Activated CD4-positive, alpha-beta T cell treated with anti-CD3 and anti-CD28 coated beads, Interleukin-2, amount 50 U/mL, for 16 hours (primary cell): ENCODE measurements at places on chromosomes 5 and 9.
A peak's percentile ranks its signal among the peaks of the same experiment; 100 is the strongest.

DNA sequence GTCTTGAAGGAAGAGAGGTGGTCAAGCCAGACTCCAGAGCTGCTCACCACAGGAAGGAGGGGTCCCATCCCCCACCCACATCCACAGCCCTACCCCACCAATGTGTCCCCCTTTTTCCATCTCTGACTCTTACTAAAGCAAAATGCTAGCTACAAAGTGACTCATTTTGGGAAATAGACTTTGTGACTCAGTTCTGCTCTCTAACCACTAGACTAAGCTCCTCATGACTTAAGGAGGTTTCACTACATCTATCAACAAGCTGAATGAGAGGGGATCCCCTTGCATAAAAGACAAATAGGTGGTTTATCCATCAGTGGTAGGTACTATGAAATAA is 35.1 kb upstream of the ADRB2 start:
- peak; percentile 88 for DNase-seq

- peak; percentile 65 for DNase-seq
Measured at GRCh38 chr9:130461218-130461630, 16.5 kb downstream of the ASS1 start.

DNA sequence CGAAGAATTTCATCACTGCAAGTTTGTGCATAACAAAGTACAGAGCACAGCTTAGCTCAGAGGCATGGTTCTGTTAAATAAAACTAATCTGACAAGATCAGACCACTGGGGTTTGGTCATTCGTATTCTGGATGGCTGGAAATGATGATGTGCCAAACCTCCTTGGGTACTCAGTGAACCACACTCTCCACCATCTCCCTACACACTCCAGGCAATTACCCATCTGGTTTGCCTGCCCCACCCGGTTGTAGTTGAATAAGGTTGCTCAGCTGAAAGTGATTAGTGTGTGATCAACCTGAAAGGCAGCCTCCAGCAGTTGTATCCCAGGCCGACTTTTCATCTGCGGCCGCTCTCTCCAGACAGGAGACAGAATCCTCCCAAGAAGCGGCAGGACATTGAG is 371.4 kb downstream of the TLE1 start:
- DNase-seq, result no peak

- DNase-seq, result no peak
Measured at GRCh38 chr5:171367424-171368370, 20.0 kb upstream of the NPM1 start.

GRCh38 chr5:50691399-50692016 is 25.1 kb downstream of the PARP8 start:
- DNase-seq, result no peak

DNA sequence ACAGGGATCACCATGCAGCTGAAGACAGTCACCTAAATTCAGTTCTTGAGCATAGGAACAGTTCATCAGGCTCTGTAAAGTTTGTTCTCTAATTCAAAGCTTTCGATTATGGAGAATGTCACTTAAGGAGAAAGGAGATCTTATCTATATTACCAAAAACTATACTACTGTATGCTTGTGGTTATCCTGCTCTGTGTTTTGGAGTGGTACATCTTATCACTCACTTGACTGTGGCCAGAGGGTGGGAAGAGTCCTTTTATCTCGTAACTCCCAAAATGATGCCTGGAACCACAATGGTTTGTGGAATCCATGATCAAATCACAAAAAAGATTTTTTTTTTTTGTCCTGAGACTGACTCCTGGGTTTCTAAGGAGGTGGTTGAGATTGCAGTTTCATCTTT is 230.7 kb downstream of the COMMD10 start:
- DNase-seq, result peak; percentile 6

GRCh38 chr5:132489871-132490483 is 596 bp downstream of the IRF1 start:
- no peak for DNase-seq

GRCh38 chr5:181062631-181063030 is 22.6 kb downstream of the BTNL9 start:
- DNase-seq, result no peak

GRCh38 chr9:114919611-114920010 is 10.8 kb downstream of the TNFSF8 start:
- DNase-seq, result no peak

- no peak for DNase-seq
Measured at GRCh38 chr9:70043689-70044489, at the start of gene MAMDC2. Gene MAMDC2 (plus strand): TSS chr9:70043848. CDS start chr9:70044198, 350 bp downstream.

GRCh38 chr5:61882901-61883500 is 423.0 kb upstream of the KIF2A start:
- no peak for DNase-seq

DNA sequence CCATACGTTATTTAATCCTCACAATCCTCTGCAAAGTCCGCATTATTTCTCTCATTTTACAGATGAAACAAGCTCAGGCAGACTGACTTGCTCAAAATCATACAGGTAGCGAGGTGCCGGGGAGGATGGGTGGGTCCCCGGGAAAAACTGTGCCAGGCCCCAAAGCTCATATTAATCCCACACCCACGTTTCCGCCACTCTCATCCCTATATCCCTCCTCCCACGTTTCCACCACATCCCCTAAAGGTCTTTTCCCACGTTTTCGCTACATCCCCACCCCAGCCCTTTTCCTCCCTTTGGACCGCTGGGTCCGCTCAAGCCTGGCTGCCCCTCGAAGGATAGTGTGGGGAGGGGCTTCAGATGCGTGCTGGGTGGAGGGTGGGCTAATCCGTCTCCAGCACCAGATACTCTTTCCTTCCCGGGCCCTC is 434 bp upstream of the FSD1L start:
- DNase-seq, result no peak

- no peak for DNase-seq
Measured at GRCh38 chr9:127943011-127943662, 5.5 kb upstream of the DPM2 start.

- no peak for DNase-seq
Measured at GRCh38 chr5:1349246-1349645, 4.3 kb upstream of the CLPTM1L start.

DNA sequence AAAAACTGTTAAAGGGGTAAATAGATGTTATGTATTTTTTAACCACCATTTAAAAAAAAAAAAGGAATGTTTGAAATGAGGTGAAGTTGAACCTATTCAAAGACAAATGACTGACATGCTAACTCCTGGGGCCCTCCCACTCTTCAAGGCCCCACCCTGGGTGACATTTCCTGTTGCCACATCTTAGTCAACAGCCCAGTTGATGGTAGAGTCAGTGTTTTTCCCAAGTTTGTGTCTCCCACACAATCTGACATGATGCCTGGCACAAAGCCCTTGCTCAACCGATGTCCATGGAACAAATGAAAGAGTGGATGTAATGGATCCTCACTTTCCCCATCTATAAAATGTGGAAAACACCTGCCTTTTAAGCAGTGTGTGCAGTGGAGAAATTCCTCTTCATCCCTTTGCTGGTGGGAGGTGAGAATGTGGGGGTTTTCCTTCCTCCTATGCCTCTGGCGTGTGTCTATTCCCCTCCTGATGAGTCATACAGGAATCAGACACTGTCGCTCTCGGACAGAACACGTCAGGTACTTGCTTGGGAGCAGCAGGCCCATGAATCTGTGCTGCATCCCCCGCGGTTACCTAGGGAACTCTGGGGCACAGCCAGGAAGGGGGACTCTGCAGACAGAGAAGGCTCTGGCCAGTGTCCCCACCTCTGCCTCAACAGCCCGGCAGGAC is 13.7 kb upstream of the ADRA1B start:
- DNase-seq, result no peak

DNA sequence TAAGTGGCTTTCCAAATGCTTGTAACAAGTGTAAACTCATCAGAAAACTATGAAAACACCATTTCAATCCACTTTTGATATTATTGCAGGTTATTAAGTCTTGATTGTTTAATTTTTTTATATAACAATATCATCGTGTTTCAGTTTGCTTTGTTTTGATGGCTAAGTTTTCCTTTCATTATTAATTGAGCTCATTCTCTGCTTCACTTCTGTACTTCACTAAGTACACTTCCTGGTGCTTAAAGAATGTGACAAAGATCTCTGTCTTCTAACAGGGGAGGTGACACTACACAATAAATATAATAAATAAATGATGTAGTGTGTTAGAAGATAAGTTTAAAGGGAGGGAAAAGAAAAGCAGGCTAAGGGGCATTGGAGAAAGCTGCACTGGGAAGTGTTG is 13.0 kb upstream of the RAD23B start:
- DNase-seq, result no peak

DNA sequence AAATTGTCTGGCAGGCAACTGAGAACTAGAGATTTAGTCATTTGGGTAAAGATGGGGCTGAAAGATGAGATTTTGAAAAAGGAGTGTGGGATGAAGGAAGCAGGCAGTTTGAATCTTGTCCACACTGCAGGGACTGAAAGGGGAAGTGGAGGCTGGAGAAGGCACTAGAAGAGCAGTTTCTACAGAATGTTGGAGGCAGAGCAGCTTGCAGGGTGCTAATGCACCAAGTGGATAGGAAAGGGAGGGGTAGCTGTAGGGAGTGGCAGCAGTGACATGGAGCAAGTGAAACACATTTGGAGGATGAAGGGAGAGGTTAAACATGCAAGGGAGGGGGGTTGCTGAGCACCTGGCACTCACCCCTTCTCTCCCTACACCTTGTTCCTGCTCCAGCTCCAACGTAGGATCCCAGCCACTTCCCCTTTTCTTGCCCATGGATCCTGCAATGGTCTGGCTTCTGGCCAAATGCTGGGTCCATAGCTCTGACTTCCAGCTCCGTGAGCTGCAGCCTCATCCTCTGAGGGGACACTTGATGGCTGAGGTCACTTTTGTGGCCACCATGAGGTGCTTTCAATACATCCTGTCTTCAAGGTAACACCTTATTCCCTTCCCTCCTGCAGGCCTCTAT is 30.0 kb upstream of the FGD3 start:
- DNase-seq, result no peak

GRCh38 chr9:126515873-126516505 is 97.7 kb upstream of the LMX1B start:
- DNase-seq, result no peak

DNA sequence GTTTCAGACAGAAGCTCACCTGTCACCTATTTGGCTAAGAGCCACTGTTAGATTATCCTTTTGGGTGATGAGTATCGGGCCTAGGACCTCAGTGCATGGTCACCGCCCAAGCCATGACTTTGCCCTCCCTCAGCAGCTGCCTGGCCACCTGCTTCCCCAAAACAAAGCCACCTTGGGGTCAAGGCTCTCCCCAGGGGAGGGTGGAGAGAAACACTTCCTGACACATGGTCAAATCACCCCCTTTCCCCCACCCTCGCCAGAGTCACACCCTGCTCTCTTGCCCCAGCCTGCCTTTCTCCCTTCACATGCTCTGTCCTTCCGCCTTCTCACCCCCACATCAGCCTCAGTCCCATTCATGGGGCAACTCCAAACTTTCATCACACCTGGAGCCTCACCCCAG is 1.7 kb upstream of the HBEGF start:
- no peak for DNase-seq

DNA sequence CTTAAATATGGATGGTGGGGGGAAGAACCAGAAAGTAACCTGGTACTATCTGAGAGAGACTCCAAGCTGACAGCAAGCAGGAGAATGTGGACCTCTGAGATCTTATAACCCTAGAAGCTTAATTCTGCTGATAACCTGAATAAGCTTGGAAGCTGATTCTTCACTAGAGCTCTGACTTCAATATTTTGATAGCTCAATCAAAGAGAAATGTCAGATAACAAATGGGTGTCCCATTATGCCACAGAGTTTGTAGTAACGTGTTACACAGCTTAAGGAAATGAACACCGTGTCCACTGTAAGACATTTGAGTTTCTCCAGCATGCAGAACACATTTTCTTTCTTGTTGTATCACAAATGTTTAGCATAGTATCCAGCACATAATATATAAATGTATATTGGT is 626.7 kb downstream of the CDH12 start:
- DNase-seq, result no peak

DNA sequence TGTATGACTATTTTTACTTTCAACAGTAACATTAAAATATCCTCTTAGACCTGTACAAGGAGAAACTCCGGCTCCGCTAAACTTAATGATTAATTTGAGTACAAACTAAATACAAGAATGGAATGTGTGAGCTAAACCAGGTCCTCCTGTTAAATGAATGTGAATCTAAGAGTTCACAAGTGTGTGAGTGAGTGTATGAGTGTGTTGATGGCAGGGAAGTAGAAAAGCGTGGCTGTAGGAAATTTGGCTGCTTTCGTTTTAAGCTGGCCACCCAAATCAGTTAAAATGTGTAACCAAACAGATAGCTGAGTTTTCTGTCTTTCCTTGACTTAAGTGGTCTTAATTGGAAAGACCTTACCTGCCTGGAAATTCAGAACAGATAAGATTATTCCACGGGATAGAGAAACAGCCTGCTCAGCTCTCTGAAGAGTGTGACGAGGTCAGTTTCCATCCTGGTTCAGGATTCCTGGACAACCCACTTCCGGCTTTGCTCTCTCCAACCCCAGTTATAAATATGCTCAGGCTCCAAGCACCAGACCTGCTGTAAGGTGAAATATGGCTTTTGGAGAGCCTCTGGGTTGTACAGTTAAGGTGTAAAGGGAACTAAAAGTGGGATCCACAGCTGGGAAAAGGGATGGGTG is 908.6 kb upstream of the EDIL3 start:
- no peak for DNase-seq

- no peak for DNase-seq
Measured at GRCh38 chr5:40780199-40780598, 18.0 kb downstream of the PRKAA1 start.

GRCh38 chr5:135952683-135953082 is 2.1 kb downstream of the LECT2 start:
- DNase-seq, result no peak

- DNase-seq, result no peak
Measured at GRCh38 chr5:66134407-66134861, 9.7 kb upstream of the SREK1 start.

- no peak for DNase-seq
Measured at GRCh38 chr9:18606846-18607245, 132.9 kb downstream of the ADAMTSL1 start.

DNA sequence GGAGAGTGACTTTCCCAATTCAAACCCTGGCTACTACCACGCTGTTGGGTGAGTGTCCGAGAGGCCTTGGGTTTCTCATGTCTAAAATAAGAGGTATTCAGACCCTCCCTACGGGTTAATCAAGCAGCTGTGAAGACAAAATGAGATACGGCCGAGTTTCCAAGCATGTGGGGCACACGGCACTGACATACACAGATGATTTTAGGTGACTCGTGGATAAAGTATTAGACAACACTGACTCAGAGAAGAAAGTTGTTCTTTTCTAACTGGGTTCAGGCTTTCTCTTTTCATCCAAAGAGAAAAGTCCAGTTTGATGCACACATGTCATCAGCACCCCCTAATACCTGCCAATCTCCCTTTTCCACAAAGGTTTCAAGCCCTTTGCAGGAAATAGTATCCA is 15.6 kb downstream of the FOXI1 start:
- no peak for DNase-seq
